Mesenchymal stem cell (in vitro differentiated cells and primary cell): ENCODE measurements at places on chromosomes 6 and 20.

GRCh38 chr6:105831311-105832097 is 254.6 kb upstream of the PRDM1 start:
- H3K4me3 ChIP-seq, result no peak overlapping the region
- H3K36me3 ChIP-seq, result no peaks in the 10 kb centered on the region
- no peak overlapping the region for H3K27ac ChIP-seq
- no peaks in the 10 kb centered on the region for H3K4me1 ChIP-seq
- no peaks in the 10 kb centered on the region for H3K27me3 ChIP-seq

GRCh38 chr6:72922401-72922800 is 300.5 kb downstream of the KCNQ5 start:
- H3K27ac ChIP-seq, result no peak overlapping the region
- no peak overlapping the region for H3K4me3 ChIP-seq
- DNase-seq, result peak; percentile 34
- no peaks in the 10 kb centered on the region for H3K4me1 ChIP-seq

DNA sequence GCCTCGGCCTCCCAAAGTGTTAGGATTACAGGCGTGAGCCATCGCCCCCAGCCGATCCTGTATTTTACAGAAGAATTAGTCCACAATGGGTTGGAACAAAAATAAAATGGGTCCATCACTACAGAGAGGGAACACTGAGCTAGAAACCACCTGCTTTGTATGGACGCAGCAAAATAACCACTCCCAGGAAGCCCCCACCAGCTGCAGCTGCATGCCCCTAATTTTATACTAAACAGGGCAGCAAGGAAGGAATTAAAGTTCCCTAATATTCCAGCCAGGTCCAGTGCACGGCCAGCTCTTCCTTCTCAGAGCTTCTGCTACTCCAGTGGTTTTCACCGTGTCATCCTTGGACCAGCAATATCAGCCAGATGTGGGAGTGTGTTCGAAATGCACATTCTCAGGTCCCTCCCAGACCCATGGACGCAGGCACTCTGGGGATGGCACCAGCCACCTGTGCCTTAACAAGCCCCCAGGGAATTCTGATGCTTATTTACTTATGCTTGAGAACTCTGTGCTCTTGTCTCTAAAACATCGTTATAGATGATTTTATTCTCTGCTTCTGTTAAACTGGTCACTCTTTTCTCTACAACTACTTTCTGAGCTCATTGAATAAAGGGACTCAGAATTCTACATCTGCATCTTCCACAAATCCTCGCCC is 189.5 kb upstream of the SLC24A3 start:
- H3K36me3 ChIP-seq, result no peaks in the 10 kb centered on the region
- no peak overlapping the region for H3K27ac ChIP-seq
- DNase-seq, result no peak
- H3K4me1 ChIP-seq, result no peaks in the 10 kb centered on the region
- H3K27me3 ChIP-seq, result peaks cover 12% of the 10 kb centered on the region
- no peak overlapping the region for H3K4me3 ChIP-seq

DNA sequence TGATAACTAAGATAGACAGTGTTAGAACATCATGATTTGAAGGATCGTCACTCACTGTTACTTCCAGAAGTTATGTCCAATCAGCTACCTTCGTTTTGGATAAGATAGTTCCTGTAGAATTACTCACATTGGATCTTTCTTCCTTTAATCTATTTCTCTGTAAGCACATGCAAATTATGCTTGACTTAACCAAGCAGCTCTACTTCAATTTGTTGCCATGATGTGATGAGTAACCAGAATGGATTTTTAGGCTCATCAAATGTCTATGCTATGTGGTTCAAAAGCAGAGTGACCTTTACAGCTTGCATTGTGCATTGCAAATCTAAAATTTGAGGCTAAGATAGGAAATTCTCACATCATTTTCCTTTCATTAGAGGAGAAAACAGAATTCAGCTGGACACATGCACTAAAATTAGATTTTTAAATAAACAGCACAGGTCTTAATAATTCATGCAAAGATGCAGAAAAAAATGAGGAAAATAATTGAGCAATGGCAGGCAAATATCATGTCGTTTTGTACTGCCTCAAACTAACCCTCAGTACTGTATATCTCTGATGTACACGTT is 76.7 kb upstream of the ZFP64 start:
- no peak overlapping the region for H3K4me3 ChIP-seq
- H3K27me3 ChIP-seq, result no peaks in the 10 kb centered on the region
- no peak overlapping the region for H3K27ac ChIP-seq
- H3K36me3 ChIP-seq, result no peaks in the 10 kb centered on the region
- DNase-seq, result peak; percentile 68

- no peak overlapping the region for H3K27ac ChIP-seq
- no peaks in the 10 kb centered on the region for H3K36me3 ChIP-seq
- DNase-seq, result no peak
- peaks cover 10% of the 10 kb centered on the region for H3K4me1 ChIP-seq
Observed at GRCh38 chr6:138037009-138037504, 70.2 kb downstream of the PERP start.

GRCh38 chr20:53622247-53623133 is 28.9 kb upstream of the ZNF217 start:
- no peaks in the 10 kb centered on the region for H3K27me3 ChIP-seq
- H3K4me1 ChIP-seq, result peaks cover 6% of the 10 kb centered on the region
- H3K36me3 ChIP-seq, result no peaks in the 10 kb centered on the region
- peak overlapping the region; percentile 97 for H3K27ac ChIP-seq

GRCh38 chr20:24378661-24379483 is 90.6 kb upstream of the SYNDIG1 start:
- H3K36me3 ChIP-seq, result no peaks in the 10 kb centered on the region
- peaks cover 27% of the 10 kb centered on the region for H3K27me3 ChIP-seq
- H3K4me1 ChIP-seq, result peaks cover 2% of the 10 kb centered on the region
- no peak overlapping the region for H3K4me3 ChIP-seq

- no peaks in the 10 kb centered on the region for H3K27me3 ChIP-seq
- H3K4me1 ChIP-seq, result no peaks in the 10 kb centered on the region
- H3K27ac ChIP-seq, result no peak overlapping the region
- no peak for DNase-seq
- H3K4me3 ChIP-seq, result no peak overlapping the region
Observed at GRCh38 chr6:143157131-143157530, 96.4 kb downstream of the AIG1 start.

DNA sequence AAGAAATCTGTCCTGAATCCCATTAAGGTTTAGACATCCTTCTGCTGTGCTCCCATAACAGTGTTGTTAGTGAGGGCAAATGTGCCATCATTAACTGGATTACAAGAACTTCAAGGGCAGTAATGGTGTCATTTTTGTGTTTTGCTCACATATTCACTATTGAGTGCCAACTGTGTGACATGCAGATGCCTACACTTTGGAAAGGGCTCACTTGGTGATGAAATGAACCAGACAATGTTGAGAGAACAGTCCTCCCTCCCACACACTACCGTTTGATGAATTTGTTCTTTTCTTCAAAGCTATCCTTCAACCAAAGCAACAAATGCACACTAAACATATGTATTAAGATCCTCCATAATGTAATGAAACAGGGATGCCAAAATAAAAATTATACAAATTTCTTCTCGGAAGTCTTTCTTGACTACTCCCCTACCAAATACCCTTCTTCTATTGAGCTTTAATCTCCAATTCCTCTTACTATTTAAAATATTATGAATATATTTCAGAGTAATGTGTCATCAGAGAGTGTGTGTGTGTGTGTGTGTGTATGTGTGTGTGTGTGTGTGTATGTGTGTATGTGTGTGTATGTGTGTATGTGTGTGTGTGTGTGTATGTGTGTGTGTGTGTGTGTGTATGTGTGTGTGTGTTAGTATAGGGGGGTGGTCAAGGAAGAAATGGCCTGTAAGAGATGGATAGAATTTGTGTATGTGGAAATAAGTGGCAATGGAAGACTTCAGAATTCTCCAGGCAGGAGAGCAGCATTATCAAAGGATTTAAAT is 92.3 kb upstream of the ENPP5 start:
- no peak overlapping the region for H3K27ac ChIP-seq
- H3K36me3 ChIP-seq, result no peaks in the 10 kb centered on the region
- DNase-seq, result no peak
- H3K4me3 ChIP-seq, result no peak overlapping the region
- H3K4me1 ChIP-seq, result no peaks in the 10 kb centered on the region
- no peaks in the 10 kb centered on the region for H3K27me3 ChIP-seq

DNA sequence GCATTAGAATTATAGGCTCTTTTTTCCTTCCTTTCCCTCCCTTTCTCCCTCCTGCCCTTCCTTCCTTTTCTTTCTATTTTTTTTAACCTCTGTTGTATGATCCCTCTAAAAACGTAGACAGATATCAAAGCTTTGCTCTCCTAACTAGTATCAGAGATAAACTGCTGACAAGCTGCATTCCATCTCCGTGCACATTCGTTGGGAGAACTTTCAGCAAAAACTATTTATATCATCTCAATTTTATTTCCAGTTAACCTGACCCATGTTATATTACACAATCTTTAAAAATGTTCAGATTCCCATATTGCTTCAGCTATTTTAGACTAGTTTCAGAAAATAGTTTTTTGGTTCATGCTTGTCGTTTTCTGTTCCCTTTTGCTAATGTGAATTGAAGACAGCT is 47.3 kb downstream of the RNF217 start:
- H3K4me3 ChIP-seq, result no peak overlapping the region
- no peak for DNase-seq
- H3K36me3 ChIP-seq, result peaks cover 3% of the 10 kb centered on the region
- no peaks in the 10 kb centered on the region for H3K27me3 ChIP-seq
- H3K4me1 ChIP-seq, result peaks cover 4% of the 10 kb centered on the region

DNA sequence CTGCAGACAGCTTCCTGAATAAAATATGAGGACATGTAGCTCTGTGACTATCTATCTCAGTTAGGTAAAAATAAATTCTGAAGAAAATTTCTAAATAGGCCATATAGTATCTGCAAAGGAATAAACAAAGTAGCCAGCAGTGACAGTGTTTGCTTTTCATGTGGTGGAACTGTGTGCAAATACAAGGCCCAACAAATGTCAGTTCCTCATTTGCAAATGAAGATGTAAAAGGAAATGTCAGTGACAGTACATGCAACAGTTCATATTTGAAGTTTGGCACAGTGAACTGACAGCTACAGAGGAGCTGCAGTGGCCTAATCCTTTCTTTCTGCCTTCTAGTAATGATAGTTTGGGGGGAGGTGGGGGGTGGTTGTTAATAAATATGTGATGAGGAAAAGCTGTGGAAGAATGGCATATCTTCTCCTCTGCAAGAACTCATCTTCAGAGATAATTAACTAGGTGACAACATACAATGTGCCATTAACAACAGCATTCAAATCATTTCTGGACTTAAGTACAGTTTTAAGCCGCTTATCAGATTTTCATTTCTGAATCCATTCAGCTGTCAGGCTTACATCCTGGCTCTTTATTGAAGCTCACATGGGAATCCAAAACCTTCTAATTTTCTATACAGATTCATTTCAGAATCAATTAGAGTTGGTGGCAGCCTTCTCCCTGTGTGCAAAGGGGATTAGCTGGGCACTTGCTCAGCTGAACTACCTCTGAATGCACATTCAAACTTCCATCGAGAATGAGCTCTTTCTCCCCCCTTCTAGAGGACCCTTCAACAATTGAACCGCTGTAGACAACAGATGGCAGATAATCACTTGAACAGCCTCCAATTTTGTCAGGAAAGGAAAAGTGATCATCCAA is 1059.0 kb upstream of the EPHA7 start:
- no peaks in the 10 kb centered on the region for H3K4me1 ChIP-seq
- DNase-seq, result no peak
- no peak overlapping the region for H3K27ac ChIP-seq
- H3K27me3 ChIP-seq, result no peaks in the 10 kb centered on the region

GRCh38 chr6:79544299-79544927 is 7.2 kb upstream of the LCA5 start:
- peak overlapping the region; percentile 40 for H3K4me3 ChIP-seq
- DNase-seq, result peak; percentile 68
- H3K27ac ChIP-seq, result peak overlapping the region; percentile 89
- H3K36me3 ChIP-seq, result peaks cover 4% of the 10 kb centered on the region
- peaks cover 2% of the 10 kb centered on the region for H3K4me1 ChIP-seq

- H3K27me3 ChIP-seq, result no peaks in the 10 kb centered on the region
- no peak for DNase-seq
- no peaks in the 10 kb centered on the region for H3K4me1 ChIP-seq
- H3K4me3 ChIP-seq, result no peak overlapping the region
- no peak overlapping the region for H3K27ac ChIP-seq
Observed at GRCh38 chr20:35490736-35491181, 35.4 kb downstream of the CEP250 start.

GRCh38 chr6:40406175-40406574 is 181.0 kb downstream of the LRFN2 start:
- peaks cover 21% of the 10 kb centered on the region for H3K4me1 ChIP-seq
- no peaks in the 10 kb centered on the region for H3K36me3 ChIP-seq
- no peaks in the 10 kb centered on the region for H3K27me3 ChIP-seq
- no peak for DNase-seq
- no peak overlapping the region for H3K27ac ChIP-seq
- H3K4me3 ChIP-seq, result no peak overlapping the region

DNA sequence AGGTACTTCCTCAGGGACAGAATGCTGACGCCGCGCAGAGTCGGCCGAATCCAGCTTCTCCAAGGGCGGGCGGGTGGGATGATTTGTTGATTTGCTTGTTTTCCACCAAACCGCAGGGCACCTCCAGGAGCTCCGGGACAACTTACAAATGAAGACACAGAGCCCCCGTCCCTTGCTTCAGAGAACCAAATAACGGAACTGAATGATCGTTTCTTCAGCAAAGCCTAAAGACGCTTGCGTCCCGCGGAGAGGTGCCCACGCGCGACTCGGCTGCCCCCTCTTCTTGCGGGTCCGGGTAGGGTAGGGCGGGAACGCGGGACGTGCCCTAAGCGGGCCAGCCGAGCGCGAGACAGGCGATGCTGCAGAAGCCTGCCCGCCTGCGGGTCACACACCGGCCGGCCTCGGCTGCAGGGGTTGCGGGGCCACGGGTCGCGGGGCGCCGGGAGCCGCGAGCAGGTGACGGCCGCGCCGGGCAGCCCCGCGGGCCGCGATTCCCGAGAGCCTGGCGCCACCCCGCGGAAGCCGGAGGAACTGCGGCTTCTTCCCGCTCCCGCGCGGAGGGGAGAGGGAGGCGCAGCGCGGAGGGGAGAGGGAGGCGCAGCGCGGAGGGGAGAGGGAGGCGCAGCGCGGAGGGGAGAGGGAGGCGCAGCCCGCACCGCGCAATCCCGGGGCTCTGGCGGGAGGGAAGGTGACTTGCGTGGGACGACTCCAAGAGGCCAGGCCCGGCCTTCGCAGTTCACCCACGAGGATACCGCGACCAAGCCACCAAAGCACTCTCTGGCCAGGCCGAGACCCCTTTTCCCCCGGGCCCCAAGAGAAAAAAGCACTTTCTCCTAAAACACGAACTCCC is 7.7 kb upstream of the FOXF2 start:
- H3K4me3 ChIP-seq, result peak overlapping the region; percentile 40
- no peaks in the 10 kb centered on the region for H3K36me3 ChIP-seq
